ENCODE measurements at places on chromosomes 11 and 22.

- DNase-seq: no peak
These were observed 96.7 kb upstream of the CD44 start for GRCh38 chr11:35042224-35042623.

DNA sequence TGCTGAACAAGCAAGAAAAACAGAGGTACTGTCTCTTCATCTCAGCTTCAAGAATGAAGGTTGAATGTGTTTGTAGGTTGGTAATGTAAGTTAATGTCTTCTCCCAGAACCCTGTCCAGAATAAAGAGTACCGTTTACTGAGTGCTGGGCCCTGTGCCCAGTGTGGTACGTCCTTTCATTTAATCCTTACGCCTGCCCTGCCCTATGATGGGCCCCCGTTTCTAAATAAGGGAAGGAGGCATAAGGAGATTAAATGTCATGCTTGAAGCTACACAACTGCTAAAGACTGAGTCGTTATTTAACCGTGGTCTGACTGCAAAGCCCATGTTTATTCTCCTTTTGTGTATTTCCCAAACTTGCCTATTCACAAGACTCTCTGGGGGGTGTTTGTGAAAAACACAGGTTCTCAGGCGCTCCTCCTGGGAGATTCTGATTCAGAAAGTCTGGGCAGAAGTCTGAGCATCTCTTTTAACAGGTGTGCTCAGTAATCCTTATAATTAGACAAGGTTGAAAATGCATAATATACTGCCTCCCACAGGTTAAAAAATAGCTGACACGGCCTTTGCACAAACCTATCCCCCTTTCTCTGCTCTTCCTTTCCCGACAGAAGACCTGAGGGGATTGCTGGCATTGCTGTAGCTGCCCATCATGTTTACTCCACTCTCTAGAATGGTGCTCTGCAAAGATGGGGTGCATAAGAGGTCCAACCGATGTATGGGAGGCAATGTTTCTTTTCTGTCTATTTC, 56.3 kb upstream of the ZBTB44 start:
- no peak for DNase-seq

DNA sequence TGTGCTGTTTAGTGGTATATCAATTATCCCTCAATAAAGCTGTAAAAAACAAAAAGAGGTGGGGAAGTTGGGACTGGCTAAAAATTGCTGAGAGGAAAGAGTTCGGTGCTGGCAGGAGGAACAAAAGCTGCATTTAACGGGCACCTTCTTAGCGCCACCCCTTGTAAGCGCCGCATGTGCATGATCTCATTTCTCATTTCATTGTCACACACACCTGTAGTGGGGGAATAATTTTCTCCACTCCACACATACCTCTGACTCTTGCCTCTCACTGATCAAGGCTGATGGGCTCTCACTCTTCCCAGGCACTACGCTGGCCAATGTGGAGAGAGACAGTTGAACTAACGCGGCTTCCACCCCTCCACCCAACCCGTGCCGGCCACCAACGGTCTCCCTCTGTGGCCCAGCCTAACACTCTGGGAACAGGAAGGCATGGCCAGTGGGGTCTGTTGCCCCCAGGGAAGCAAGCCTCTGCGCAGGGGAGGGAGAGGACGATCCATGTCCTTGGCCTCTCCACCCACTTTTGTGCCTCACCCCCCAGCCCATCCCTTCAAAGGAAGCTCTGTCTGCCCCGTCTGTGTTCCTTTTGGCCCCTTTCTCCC, 186.7 kb upstream of the SYT13 start:
- DNase-seq: no peak

DNA sequence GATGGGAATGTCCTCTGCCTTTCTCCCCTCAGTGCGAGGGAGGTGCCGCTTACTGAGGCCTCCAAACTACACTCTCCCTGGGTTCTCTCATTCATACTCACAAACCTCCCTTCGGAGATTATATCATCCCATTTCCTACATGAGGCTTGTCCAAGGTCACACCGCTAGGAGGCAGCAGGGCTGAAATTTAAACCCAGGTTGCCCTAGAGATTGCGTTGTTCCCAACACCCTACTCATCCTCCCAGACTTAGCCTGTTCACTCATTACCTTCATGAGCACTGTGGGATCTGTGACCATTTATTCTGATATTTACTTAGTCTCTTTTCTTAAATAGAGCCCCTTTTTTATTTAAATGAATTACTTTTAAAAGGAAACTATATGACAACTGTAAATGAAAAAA, 31.1 kb downstream of the SDHAF2 start:
- no peak for DNase-seq

GRCh38 chr11:20203831-20204230, 43.6 kb upstream of the DBX1 start:
- DNase-seq: no peak

- DNase-seq: no peak
These were observed 527.8 kb downstream of the BRD1 start for GRCh38 chr22:49299821-49300231.

- DNase-seq: peak; percentile 40
These were observed 121.2 kb downstream of the PDE3B start for GRCh38 chr11:14764579-14765527.

- DNase-seq: no peak
These were observed 92.2 kb upstream of the TOP3B start for GRCh38 chr22:22074634-22075381.

DNA sequence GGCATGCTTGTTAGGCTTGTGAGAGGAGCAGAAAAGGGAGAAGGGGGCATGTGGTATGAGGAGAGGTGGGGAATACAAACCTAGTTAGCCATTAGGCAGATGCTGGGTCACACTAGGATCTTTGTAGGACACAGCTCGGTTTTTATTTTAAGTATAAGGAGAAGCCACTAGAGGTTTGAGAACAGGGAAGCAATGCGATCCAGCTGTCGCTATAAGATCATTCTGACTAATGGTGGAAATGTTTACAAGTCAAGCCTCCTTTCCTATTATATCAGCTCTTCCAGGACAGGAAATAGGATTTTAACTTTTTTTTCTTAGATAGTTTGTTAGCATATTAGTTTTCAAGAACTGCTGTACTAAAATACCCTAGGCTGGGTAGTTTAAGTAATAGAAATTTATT, 609.9 kb downstream of the INSC start:
- DNase-seq: no peak

DNA sequence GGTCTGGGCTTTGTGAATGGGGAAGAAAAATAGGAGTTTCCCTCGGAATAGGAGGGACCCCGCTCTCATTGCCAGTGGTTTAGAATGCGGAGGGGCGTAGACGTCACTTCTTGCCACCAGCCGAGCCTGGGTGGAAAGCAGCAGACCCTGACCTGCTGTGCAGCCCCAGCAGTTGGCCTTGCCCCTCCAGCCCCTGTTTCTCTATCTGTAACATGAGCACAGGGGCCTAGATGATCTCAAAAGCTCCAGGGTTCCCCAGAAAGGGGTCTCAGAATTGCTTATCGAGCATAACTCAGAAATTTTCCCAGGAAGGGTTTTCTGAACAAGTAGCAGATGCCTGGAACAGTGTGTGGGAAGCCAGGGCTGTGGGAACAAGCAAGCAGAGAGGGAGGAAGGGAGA, 43.9 kb downstream of the C11orf91 start:
- DNase-seq: no peak

DNA sequence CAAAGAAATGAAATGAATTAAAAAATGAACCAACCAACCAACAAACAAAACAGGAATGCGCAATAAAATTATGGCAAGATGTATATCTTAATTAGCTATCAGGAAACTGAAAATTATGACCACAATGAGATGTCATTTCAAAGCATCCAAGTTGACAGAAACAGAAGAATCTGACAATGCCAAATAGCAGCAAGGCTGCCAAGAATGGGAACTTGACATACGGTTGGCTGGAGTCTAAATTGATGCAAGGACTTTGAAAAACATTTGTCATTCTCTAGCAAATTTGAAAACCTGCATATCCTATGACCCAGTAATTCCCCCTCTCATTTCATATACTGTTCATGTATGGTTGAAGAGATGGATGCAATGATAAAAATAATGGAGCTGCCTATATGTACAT, 1262.6 kb downstream of the TBC1D22A start:
- DNase-seq: no peak

DNA sequence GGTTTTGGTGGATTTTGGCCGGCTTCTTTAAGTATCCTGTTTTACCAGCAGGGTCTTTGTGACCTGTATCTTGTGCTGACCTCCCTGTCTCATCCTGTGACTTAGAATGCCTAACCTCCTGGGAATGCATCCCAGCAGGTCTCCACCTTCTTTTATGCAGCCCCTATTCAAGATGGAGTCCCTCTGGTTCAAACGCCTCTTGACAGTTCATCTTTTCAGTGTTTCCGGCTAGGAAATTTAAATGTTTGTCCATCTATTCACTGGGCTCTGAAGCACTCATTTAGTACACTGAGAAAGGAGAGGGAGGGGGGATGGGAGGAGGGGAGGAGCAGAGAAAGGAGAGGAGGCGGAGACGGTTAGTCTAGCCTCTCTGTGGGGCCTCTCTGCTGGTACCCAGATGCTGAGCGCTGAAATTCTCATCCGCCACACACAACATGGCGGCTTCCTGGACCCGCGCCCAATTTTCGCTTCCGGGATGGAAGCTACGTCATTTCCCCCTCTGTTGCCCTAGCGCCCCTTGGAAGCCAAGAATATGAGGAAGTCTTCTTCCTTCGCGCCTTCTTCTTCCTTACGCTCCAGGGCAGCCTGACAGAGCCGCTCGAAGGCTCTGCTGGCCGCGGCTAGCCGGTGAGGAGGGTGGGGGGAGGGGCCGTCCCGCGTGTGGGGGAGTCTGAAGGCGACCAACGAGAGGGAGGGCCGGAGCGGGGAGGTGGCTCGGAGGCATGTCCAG, 69.0 kb upstream of the SYT13 start:
- DNase-seq: peak; percentile 89

DNA sequence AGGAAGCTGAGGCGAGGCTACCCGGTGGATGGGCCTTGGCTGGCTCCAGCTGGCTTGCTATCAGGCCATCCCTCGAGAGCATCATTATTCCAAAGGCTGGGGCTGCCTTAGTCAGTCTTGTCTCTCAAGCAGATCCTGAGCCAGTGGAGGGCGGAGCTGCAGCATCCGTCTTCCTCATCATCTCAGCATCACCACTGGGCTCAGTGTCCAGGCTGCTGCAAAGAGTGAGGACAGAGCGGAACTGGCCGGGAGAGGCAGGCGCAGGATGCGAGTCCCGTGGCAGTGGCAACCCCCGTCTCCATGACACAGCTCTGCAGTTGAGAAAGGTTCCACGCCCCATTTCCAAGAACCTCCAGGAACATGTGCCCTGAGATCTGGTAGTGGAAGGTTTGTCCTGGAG, 4.4 kb downstream of the TP53I11 start:
- no peak for DNase-seq

DNA sequence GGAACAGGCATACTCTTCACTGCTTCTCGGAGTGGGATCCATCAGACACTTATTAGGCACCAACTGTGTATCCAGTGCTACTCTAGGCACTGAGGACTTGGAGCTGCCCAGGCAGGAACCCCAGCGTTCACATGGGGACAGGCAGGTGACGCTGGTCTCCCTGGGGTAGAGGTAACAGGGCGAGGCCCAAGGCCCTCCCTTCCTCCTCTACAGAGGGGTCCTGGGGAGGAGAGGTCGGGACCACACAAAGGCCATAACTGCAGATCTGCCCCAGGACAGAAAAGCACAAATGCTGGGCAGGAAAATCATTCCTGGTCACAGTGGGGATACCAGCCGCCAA, 262.2 kb downstream of the BRD1 start:
- no peak for DNase-seq

DNA sequence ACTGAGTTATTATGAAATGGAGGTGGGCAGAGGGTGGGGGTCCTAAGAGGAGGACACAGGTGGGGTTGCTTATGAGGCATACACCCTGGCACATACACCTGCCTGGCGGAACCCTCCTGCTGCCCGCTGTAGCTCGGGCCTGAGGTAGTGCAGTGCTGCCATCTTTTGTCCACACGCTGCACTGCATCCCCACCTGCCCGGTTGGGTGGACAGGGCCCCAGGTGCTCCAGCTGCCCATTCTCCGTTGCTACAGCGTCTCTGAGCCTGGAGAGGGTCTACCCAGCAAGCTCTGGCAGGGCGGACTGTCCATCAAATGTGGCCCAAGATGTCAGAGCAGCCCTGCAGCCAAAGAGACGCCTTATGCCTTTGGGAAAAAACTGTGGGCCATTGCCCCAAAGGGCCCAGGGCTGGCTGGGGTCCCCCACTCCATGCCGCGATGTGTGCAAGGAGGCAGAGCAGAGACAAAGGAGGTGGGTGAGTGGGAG, 131.2 kb downstream of the BUD13 start:
- no peak for DNase-seq

DNA sequence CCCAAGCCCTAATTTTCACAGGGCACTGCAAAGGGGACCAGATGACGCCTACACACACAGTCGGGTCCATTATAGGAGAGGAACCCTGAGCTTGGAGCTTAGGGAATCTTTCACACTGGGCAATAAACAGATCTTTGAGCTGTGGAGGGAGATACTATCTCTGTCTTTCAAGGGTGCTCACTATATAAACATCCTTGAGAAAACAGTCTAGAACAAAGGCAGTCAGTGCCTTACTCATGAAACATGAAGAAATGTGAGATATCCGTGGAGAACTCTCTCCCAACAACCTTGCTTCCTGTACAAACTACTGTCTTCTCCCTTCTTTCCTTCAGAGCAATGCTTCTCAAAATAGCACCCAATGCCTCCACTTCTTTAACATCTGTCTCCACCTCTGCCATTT, 109.0 kb upstream of the APOA1 start:
- no peak for DNase-seq

DNA sequence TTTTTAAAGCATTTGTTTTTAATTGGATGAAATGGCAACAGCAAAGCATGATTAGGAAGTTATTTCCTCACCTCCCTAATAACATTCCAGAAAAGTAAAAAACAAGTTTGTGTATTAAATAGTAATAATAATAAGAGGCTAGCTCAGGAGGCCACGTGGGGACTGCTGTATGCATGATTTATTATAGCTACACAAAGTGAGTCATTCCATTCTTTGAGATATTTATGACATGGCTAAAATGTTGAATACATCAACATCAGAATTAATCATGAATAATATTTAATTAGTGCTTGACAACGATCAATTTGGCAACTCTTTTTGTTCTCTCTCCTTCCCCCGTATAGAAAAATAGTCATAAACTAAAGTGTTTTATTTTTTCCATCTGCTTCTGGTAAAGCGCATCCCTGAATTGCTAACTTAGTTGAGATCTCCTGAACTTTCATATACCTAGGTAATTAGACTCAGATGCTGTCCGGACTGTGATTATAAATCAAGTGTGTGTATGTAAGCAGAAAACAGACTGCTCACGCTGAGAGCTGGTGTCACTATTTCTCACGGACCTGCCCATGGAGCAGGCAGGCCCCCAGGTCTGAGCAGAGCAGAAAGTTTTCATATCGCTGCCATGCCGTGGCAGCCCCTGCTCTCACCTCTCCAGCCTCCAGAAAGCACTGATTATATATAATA, 125.7 kb downstream of the WT1 start:
- DNase-seq: no peak

DNA sequence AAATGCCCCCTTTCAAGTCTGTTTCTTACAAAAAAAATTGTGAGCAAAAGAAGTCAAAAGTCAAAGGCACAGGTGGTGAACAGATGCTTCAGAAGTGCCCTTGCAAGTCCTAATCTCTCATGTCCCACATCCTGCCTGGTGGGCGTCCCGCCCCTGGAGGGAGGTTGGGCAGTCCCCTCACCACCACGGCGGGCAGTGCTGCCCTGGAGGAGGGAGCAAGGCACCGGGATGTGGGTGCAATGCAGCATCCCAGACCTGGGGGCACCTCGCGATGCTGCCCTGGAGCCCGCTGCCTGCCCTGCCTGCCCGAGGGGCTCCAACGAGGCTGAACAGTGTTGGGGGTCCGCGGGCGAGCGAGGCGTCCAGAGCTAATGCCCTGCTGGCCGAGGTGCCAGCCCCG, 15.9 kb downstream of the MRGPRG start:
- DNase-seq: no peak
